ENCODE measurements at places on chromosomes 6 and 20.
A peak's percentile ranks its signal among the peaks of the same experiment; 100 is the strongest.

DNA sequence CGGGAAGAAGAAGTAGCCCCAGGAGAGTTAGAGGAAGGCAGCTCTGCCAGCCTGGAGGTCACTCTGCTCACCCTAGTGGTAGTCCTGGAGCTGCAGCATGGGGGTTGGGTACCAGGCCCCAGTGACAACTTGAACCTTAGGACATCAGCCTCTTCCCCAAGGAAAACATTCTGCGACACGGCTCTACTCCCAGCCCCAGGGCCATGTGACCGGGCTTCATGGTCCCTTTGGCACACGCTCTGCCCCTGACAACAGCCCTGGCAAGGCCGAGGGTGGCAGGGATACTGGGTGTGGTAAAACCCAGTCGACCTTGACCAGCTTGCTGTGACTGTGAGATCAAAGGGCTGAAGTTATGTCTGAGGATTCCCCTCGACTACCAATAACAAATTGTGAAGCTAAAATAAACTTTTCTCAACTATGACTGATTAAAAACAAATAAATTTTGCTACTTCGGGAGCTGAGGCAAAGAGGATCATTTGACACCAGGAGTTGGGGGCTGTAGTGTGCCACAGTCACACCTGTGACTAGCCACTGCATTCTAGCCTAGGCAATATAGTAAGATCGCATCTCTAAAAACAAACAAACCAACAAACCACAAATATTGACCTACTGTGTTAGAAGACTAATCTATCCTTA is 24.4 kb upstream of the ARID1B start:
- DNase-seq, result no peak

DNA sequence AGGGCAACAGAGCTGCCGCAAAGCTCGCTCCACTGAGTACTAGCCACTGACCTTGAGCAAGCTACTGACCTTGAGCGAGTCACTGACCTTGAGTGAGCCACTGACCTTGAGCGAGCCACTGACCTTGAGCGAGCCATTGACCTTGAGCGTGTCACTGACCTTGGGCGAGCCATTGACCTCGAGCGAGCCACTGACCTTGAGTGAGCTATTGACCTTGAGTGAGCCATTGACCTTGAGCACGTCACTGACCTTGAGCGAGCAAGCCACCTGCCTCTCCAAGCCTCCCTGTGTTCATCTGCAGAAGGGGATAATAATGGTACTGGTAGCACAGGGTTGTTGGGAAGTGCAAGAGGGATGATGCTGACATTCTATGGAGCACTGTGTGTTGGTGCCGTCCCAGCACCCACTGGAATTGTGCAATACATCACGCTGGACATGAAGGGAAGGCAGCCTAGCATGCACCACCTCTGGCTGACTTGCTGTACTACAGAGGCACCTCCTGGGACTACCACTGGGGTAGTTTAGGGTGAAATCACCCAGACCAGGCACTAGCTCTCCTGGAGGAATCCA is 60.2 kb downstream of the CTCFL start:
- DNase-seq, result peak; percentile 45

GRCh38 chr6:158759966-158760617 is 59.1 kb downstream of the EZR start:
- DNase-seq, result no peak

DNA sequence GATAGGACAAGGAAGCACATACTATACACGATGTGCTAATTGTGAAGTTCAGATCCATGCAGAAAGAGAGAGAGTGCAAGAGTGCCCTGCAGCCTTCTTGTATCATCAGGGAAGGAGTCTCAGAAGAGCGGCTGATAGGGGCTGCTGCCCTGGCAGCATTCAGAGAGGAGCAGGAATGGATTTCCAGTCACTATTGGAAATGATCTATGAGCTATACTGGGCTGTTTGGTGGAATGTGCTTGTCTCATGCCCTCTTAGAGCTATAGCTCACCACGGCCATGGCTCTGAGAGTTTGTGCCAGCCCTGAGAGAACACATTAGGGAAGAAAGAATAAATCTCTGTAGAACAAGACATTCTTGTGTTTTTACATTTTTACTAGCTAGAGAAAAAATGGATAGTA is 212.6 kb upstream of the RAB32 start:
- DNase-seq, result no peak

DNA sequence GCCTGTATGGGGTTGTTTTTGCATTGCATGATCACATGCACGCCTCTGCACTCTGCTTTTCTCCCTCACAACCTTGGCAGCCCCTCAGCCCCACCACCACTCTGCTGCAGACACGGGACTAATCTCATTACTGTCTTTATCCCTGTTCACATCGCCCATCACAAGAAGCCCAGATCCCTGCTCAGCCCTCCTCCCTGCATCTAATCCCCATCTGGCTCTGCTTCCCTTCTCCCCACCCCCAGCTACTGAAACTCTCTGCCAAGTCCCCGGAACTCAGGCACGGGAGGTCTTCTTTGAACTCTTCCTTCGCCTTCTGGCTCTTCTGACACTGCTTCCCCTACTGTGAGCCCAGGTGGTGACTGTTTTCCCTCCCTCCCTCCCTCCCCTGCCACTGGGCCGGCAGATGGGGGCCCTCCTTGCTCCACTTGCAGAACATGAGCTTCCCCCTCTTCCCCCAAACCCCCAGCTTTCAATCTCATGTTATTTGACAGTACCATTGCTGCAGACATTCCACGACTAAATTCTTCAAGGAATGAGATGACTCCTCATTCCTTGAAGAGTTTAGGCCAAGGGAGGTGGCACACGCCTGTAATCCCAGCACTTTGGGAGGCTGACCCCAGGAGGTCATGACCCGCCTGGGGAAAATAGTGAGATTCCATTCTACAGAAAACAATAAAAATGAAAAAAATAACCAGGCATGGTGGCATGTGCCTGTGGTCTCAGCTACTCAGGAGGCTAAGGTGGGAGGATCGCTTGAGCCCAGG is 21.9 kb upstream of the TULP1 start:
- no peak for DNase-seq

Measured in SHP77 treated with DMSO at 0.1 percent for 48 hours (cell line).